Mammary epithelial cell (primary cell): ENCODE measurements at places on chromosomes 3 and 15. TPM values are rescaled to one million over a fixed set of nuclear protein-coding genes. Genes with fewer than 3 reads are reported as not detected.

SPATA12 gene
- polyA plus RNA-seq: 0.17 TPM

ATP2B2 gene
- not detected for polyA plus RNA-seq

OIP5 gene
- polyA plus RNA-seq: 12.2 TPM

CLDN18 gene
- polyA plus RNA-seq: not detected

DNA sequence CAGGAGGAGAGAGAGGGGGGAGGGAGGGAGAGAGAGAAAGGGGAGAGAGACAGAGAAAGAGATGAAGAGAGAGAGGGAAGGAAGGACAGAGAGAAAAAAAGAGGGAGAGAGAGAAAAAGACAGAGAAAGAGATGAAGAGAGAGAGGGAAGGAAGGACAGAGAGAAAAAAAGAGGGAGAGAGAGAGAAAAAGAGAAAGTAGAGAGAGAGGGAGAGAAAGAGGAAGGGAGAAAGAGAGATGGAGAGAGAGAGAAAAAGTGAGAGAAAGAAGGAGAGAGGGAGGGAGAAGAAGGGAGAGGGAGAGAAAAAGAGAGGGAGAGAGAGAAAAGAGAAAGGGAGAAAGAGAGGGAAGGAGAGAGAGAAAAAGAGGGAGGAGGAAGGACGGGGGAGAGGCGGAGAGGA is 204.2 kb downstream of the SV2B start:
- no peak for DNase-seq

DNA sequence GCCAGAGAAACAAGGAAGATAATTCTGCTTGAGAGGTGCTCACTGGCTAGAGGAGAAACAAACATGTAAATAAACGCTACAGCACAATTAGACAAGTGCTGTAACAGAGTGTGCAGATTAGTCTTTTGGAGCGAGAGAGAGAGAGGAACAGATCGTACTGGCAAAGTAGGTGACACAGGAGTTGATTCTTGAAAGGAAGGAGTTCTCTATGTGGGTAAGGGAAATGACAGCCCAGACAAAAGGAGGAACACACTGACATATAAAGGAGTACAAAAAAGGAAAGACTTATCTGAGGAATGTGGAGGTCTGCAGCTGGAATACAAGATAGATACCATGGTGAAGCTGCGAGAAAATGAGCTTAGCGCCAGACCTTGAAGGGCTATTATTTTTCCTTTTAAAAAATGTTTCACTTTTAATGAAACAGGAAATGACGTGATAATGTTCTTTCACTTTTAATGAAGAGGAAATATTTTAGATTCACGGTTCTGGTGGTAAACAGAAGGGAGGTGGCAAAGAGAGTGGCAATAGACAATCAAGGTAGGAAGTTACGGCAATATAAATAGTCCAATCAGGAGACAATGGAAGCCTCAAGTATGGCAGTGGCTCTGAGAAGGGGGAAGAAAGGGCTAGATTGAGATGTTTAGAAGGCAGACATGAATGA is 202.9 kb downstream of the VPS13C start:
- no peak for DNase-seq

DNA sequence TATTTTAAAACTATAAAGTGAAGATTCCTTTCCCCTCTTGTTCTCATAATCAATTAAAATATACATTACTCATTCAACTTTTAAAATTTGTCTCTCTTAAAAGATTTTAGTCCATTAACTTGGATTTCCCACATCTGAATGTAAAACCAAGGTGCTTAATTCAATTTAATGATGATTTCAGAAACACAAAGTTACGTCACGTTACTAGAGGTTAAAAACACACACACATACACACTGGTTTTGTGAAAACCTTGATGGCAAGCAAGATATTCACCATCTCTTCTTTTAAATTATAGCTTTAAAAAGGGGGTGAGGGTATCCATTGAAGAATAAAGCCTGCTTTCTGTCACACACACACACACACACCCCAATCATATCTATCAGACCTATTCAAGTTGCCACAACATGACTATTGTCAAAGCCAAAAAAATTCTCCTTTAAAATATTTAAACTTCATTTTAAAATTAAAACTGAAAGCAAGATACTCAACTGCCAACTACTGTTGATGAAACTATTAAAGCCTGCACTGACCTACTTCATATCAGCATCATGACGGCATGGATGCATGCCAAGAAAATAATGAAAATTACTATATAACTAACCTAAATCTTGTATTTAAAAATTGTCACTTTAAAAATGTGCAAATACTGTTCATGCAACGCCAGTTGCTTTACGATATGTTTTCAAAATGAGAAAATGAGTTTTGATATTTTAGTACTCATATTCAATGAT is 2.1 kb downstream of the RFX7 start:
- no peak for DNase-seq

- peak; percentile 67 for DNase-seq
These were observed 219.0 kb downstream of the NFKBIZ start for GRCh38 chr3:102068327-102068726.

- DNase-seq: peak; percentile 39
These were observed 184.2 kb upstream of the STAC start for GRCh38 chr3:36196058-36196457.

DNA sequence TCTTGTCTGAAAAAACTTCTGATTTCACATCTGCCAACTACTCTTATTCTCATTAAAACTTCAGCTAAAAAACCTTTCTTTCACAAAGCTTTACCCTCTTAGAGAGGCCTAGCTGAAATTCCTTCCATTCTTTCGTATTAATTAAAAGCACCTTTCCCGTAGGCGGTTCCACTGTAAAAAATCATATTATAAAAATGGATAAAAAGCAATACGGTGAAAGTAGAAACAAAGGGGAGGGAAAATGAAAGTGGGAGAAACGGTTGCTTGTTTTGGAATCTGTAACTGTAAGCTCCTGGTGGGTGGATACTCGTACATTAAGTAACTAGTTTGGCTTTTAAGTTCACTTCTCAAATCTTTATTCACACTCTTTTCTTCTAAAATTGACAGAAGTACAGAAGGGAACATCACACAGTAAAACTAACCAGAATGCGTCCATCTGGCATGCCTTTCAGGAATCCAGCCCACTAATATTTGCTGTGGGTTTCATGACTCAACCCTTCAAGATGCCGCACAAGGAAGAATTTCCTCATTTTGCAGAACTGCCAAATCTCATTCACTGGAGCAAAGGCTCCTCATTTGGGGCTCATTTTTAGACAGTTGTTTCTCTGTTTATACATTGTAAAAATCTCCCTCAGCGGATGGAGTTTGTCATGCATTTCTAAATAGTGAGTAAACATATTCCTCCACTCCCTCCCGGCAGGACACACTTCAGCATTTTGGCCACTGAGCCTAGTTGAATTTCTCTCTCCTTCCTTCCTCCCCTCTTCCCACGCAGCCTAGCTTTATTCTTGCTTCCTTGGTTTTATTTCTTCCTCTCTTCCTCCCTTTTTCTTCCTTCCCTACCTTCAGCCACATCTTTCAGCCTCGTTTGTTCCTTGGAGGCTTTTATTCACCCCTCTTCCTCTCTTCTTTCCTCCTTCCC is 419.5 kb upstream of the NAALADL2 start:
- peak; percentile 84 for DNase-seq

- DNase-seq: peak; percentile 95
These were observed 244.1 kb upstream of the STT3B start for GRCh38 chr3:31288641-31289100.

DNA sequence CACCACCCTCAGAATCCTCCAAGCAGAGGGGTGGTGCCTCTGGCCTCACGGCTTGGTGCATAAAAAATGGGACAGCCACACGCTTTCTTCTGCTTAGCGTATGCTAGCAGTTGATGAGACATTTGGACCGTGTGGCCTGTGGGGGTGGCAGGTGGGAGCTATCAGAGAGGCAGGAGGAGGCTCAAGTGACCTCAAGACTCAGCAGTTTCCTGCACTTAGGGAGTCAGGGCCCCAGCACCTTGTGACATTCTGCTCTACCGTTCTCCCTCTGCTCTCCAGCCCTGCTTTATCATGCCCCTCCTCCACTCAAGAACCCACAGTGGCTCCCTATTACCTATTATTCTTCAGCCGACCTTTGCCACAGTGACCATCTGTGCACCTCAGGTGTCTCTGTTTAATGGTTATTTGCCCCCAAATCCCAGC is 41.0 kb upstream of the CGNL1 start:
- no peak for DNase-seq

DNA sequence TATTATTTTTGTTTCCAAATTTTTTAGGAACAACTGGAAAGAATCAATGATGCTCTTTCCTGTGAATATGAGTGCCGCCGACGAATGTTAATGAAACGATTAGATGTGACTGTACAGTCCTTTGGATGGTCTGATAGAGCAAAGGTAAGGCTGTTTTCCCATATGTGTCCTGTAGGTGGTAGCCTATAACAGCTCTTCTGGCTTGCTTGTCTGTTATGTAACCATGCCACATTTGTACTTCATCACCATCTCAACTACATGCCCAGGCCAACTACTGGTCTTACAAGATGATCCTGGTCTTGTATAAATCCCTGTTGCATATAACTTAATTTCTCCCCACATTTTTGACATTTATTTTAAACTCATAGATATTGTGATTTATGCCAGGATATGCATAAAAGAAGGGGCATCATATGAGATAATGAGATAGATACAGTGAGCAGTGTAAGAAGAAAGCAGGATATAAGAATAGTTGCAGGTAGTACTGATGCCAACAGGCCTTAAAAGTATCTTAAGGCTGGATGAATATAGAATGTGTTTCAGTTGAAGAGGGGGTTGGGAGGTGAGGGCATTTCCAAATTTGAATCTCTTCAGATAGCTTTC is 20.3 kb downstream of the FAM98B start:
- peak; percentile 62 for DNase-seq

GRCh38 chr15:45129651-45130129 is at the start of the genes DUOX1 and DUOXA1:
TSS of gene DUOX1 (plus strand) at chr15:45129994. CDS start at chr15:45131967, 1,973 bp downstream.
TSS of gene DUOXA1 (minus strand) at chr15:45129879. CDS start at chr15:45123014, 6,865 bp downstream.
- peak; percentile 61 for DNase-seq

DNA sequence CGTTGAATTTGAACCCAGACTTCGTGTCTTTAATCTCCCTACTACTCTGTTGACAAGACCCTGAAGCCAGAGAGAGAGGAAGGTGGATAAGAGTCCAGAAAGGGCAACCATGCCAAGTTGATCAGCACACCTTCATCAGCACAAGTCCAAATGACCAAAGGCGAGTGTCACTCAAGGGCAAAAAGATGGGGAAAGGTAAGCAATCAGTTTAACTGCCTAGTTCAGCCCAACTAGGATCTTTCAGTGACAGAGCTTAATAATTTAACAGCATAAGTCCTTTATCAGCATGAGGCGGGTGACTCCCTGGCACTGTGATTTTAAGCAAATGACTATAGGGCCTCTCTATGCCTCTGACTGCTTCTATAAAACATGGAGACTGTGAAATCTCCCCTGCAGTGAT is 6.2 kb downstream of the SUCLG2 start:
- no peak for DNase-seq

- no peak for DNase-seq
These were observed 127.5 kb downstream of the SNRK start for GRCh38 chr3:43413676-43414368.

DNA sequence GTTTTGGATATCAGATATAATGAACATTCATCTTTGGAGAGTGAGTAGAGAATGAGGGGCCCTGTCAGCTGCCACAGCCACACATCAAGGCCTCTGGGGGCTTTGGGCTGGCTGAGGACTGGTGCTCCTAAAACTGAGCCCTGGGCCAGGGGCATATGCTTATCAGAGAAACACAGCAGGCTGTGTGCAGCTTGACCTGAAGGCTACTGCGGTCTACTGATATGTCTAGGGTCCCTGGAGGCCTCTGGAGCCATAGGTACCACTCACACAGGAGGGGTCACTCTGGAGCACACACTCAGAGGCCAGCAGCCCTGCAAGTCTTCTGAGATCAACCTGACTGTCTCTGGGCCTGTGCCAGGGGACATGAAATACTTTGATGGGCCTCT is 7.6 kb downstream of the TF start:
- no peak for DNase-seq

- peak; percentile 50 for DNase-seq
These were observed 1.2 kb downstream of the CSNK1G1 start for GRCh38 chr15:64354688-64355344.

- peak; percentile 26 for DNase-seq
These were observed 138.1 kb upstream of the DAZL start for GRCh38 chr3:16743276-16743675.

DNA sequence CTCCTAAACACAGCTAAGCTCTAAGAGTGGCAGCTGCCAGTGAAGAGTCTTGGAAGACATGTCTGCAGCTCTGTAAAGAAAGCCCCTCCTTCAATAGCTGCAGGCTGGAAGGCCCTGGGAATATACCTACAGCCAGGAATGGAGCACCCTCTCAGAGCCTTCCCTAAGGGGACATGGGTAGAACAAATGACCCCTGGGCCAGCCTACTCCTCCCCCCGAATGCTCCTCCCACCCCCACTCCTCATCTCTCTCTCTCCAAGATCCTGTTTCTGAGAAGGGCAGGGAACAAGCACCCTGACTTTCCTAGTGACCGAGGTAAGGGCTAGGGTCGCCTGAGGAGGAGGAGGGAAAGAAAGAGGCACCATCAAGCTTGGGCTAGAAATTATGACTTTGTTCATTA is 20.7 kb downstream of the CPNE4 start:
- DNase-seq: no peak
